ENCODE measurements at places on chromosomes 3 and 15.
A peak's percentile ranks its signal among the peaks of the same experiment; 100 is the strongest.

- no peak for DNase-seq
These were observed 285.1 kb downstream of the CHL1 start for GRCh38 chr3:481680-482079.

DNA sequence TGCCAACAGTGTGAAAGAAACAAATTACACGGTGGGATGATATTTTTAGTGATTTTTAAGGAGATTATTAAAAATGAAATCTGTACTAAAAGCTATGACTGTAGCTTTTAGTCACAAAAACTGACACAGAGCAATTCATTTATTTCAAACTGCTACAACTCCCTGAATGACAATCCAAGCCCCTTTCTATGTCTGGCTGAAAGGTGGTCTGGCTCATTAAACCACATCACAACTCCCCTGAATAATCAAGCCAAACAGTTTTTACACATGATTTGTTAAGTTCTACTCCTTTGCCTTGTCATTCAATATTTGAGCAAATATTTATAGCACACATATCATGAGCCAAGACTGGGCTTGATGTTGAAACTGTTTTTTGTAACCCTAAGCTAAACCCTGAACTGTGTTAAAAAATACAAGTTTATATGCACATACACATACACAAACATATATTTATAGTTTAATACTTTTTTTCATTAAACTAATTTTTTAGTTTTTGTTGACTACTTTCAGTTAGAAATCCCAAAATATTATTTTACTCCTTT, 125.5 kb downstream of the RBMS3 start:
- no peak for DNase-seq

- DNase-seq = no peak
These were observed 43.0 kb downstream of the CDAN1 start for GRCh38 chr15:42693942-42694341.

GRCh38 chr15:33859992-33860545, 108.2 kb upstream of the CHRM5 start:
- DNase-seq = no peak

DNA sequence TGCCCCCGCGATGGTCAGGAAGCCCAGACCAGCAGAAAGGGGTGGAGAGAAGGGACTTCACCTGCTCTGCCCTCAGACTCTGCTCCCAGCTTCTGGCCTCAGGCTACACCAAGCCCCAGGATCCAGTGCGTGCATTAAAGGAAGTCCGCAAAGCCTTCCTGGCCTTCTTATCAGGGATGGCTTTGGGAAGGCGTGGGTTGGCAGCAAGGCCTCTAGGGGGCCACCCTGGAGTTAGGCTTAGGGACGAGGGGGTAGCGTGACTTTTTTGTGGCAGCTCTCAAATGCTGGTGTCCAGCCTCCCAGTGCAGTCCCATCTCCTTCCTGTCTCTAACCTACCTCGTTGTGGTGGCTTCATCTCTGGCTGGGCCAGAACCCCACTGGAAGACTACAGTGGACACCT, 18.9 kb upstream of the RPL29 start:
- DNase-seq = no peak

GRCh38 chr3:120344349-120344748, 4.8 kb downstream of the LRRC58 start:
- DNase-seq = no peak

DNA sequence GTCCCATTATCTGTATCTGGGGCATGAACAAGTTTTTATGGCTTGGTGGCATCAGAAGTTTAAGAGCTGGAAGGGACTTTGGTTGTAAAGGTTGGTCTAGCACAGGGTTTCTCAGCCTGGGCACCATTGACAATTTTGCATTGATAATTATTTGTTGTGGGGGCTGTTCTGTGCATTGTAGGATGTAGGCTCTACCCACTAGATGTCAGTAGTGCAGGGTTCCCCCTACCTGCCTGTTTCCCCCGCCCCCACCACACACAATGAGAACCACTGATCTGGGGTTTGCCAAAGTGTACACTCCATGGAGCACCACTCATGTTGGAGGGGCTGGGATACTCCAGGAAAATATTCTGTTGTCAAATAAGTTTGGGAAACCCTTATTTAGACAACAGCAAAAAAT, 42.7 kb downstream of the PLCL2 start:
- DNase-seq = no peak

- DNase-seq = no peak
These were observed 558.7 kb downstream of the MAGI1 start for GRCh38 chr3:65479990-65480389.

DNA sequence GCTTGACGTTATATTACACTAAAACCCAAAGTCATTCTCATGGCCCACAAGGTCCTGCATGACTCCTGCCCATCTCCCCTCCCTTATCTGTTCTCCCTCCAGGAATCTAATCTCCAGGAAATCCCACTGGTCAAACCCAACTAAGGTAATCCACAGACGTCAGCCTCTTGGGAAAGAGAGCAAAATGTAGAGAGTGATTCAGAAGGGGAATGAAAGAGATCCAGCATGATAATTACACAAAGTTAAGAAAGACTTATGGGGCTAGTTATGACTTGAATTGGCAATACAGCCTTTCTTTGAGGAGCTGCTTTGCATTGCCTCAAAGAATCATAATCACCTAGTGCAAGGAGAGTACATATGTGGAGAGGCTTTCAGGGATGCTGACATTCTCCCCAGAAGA, 137.8 kb upstream of the MYRIP start:
- DNase-seq = no peak

DNA sequence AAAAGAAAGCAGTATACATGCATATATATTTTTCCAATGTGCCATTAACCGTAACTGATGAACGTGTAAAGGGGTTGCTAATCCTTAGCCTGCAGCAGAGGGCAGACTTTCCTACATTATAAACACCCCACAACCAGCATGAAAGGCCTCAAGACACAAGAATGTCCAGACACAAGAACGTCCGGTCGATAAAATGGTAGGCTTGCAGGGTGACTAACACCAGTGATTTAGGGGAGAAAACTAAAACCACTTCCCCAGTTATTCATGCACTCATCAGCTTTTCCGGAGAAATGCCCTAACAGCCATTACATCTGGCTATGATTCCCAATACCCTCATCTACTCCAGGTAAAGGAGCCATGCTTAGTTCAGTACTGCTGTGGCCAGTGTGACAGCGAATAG, 57.4 kb downstream of the LRTM1 start:
- peak; percentile 86 for DNase-seq

DNA sequence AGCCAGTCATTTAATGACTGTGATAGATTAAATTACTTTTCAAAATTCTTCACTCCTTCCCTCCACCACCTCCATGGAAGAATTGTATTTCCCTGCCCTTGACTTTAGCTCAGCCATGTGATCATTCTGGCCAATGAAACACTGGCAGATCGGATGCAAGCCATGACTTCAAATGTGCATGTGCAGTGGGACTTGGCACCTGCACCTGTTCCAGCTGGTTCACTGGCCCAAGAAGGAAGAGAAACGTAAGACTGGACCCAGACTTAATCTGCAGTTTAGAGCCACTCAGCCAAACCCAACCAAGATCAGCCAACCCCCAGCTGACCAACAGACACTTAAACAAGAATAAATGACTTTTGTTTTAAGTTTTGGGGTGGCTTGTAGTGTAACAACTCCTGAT, 11.8 kb downstream of the DPH3 start:
- DNase-seq = no peak

- DNase-seq = peak; percentile 67
These were observed 449.4 kb upstream of the PROK2 start for GRCh38 chr3:72234391-72234790.

- DNase-seq = no peak
These were observed 58.7 kb downstream of the MORC1 start for GRCh38 chr3:109059264-109059663.

DNA sequence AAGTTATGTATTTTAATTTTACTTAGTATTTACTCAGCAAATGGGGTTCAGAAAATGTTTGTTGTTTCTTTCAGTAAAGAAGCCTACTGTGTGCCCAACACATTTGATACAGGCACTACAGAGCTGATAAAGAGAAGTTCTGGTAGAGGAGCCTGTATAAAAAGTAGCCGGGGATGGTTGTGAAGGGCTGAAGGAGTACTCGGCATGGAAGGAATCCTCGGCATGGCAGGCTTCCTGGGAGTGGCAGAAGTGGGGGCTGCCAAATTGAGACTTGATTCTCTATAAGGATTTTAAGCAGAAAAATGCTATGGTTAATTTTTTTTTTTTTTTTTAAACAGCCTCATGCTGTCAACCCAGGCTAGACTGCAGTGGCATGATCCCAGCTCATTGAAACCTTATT, 9.3 kb downstream of the ARL13B start:
- no peak for DNase-seq

DNA sequence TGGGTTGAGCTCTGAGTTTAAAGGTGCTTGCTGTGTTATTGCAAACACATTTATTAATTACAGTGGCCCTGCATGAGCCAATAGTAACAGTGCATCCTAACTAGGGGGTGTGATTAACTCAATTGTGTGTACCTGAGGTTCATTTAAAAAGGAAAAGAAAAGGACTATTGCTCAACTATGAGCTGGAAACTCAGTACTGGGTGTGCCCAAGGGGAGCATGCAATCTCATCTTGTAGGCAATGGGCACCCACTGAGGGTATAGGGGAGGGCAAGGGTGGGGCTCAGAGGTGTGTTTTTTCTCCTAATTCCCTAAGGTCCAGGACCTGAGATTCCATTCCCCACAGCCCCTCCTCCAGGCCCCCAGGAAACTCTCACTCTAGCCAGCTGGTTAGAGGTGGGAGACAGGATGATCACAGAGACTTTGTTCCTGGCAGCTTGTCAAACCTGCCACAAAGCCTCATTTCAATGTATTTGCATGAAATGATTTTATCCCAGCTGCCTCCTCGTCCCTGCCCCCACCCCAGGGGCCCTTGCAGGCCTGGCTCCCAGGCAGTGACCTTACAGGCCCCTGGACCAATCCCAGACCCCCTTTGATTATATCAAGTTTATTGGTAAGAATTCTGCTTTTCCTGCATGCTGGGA, 220.7 kb downstream of the TBC1D2B start:
- peak; percentile 35 for DNase-seq

- no peak for DNase-seq
These were observed 793.0 kb downstream of the MCTP2 start for GRCh38 chr15:95024351-95024750.

- DNase-seq = peak; percentile 95
These were observed 33.6 kb downstream of the VGLL4 start for GRCh38 chr3:11610044-11610671.

- peak; percentile 70 for DNase-seq
These were observed 184.1 kb downstream of the ADAMTSL3 start for GRCh38 chr15:83837945-83838571.

DNA sequence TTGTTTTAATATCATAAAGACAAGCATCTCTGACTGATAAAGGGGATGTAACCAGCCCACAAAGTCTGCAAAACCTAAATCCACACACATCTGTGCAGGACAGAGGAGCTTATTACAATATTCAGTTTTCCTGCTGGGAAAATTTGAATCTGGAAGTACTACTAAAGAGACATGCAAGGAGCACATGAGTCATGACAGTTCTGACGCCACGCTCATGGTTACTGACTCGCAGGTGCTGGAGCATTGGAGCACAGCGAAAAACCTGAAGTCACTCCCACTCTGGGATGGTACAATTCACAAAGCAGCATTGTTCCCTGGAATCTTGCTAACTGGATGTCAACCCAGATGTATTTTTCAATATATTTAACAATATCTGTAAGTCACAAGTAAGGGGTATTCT, 7.6 kb upstream of the ISL2 start:
- DNase-seq = no peak

DNA sequence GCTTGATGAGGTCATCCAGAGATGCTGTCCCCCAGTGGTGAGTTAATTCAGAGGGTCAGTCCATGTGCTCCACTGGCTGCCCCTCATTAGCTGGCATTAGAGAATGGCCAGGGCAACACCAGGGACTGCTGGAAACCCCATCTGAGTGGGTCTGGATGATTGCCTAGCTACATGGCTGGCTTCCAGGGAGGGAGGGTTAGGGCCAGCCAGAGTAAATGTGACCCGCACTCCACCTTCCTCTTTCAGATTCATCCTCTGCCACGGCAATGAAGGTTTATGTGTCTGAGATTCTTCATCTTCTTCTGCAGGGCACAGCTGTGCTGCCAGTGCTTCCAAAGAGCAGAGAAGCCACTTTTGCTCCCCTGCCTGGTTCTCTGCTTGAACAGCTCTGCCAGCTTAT, 391.9 kb downstream of the OCA2 start:
- DNase-seq = no peak
